ENCODE measurements at places on chromosomes 6 and 20.

DNA sequence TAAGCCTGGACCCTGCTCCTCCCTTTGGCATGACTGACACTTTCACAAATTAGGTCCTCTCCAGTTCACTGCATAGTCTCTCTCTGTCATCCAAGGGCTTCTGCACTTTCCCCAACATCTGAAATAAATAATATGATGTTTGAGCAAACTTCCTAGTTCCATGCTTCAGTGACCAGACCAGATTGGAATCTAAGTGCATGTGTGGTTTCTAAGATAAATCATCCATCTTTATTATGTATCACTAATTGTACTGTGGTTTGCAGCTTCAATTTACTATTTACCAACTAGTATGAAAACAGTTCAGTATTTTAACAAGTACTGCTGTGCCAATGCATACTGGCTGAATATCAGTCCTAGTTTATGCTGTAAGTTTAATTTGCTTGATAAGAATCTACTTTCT lies 18.7 kb downstream of the SESN1 start:
- no peak for DNase-seq

DNA sequence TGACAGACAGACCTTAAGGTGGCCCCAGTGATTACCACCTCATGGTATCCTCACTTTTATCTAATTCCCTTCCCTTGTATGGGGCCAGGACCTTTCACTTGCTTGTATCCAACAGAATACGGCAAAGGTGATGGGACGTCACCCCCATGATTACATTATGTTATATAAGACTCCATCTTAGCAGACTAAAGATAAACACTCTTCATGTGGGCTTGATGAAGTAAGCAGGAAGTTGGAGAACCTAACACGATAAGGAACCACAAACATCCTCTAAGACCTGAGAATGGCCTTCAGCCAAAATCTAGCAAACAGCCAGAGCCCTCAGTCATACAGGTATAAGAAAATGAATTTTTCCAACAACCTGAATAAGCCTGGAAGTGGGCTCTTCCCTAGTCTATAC lies 8.0 kb downstream of the SLC17A3 start:
- DNase-seq: no peak

DNA sequence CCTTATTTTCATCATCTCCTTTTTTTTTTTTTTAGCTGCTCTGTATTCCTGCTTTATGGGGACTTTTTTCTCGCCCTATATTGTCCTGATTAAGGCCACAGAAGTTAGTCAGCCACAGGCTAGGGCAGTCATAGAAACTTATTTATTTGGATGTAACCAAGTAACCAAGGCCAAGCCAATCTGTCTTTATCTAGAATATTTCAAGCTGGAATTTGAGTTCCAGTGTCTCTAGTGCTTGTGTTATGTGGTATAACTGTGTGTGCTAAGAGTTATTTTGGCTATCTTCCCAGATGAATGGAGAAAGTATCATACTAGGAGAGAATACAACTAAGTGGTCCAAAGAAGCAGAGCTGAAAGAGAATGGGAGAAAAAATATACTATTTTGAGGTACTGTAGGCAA lies 751.5 kb downstream of the CBLN4 start:
- no peak for DNase-seq

- DNase-seq: no peak
Measured at GRCh38 chr20:12957968-12958367, 50.8 kb upstream of the SPTLC3 start.

- no peak for DNase-seq
Measured at GRCh38 chr6:9554323-9554722, 860.6 kb downstream of the TFAP2A start.

DNA sequence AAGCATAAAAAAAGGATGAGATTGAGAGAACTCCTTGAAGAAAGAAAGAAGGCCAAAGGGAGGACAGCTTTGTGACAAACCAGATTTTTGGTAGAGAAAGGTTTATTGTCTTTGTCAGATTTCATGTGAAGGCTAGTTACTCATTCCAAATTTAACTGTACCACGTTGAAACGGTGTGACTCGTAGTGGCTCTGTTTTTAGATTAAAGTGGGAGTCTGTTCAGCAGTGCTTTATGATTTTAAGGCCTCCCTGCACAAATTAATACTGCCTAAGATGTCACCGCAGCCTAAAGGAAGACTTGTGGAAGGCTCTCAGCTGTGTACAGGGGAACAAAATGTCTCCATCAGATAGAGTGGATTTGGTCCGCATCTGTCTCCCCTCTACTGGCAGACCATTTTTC lies 35.9 kb downstream of the CDC40 start:
- DNase-seq: no peak

DNA sequence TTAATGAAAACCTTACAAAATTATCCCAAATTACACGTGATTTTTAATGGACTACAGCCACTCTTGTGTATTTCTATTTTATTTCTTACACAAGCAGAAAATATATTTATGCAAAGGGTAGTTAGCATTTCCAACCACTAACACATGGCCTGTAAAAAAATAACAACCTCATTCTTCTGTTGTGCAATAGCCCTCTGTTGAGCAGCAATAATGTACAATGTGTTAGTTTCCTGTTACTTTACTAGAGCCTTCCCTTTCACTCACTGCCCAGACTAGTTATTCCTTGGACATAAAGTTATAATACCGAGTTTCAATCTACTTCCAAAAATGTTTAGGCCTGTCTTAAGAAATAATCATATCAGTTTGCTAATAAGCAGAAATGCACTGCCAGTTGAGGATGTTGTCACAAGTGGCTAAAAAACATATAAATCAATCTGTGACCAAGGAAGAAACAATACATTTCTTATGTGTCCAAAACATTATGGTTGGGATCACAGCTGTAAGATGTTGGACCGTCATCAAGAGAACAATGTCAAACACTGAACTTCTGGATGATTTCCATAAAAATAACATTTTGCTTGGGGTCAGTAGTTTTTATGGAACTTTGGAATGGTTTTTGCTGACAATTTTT lies 73.6 kb upstream of the RNF146 start:
- DNase-seq: no peak

DNA sequence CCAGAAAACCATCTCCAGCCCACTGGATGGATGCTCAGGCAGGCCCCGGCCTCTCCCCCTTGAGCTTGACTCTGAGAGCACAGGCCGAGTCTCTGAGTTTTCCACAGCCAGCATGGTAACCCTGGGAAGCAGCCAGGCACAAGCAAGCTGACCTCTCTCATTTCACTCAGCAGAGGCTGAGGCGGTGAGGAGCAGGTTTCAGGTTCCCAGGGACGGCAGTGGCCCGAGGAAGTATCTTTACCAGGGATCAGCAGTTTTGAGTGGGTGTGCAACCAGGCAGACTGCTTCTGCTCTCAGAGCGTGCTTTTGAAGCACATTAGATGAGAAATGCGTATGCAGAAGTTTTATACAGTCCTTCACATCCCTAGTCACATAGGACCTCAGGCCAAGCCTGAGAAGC lies 12.6 kb downstream of the HCK start:
- no peak for DNase-seq

DNA sequence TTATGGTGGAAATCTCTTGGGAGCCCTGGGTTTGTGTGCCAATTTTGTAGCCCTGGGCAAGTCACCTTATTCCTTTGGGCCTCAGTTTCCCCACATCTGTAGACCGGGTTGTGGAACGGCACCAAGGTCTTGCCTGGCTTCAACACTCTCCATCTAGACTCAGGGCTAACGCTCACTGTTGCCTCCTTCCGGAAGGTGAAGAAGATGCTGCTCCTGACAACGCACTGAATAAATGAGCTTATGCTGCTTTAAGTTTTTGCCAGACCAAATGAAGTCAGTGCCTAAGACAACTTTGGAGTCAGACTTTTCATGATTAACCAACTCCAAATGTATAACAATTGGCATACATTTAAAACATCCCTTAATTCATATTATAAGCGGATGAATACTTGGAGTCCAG lies 53.1 kb downstream of the PSMG4 start:
- DNase-seq: no peak

GRCh38 chr20:58416835-58417234 lies 27.8 kb downstream of the VAPB start:
- no peak for DNase-seq

- no peak for DNase-seq
Measured at GRCh38 chr6:68635706-68636513, 828 bp downstream of the ADGRB3 start.

DNA sequence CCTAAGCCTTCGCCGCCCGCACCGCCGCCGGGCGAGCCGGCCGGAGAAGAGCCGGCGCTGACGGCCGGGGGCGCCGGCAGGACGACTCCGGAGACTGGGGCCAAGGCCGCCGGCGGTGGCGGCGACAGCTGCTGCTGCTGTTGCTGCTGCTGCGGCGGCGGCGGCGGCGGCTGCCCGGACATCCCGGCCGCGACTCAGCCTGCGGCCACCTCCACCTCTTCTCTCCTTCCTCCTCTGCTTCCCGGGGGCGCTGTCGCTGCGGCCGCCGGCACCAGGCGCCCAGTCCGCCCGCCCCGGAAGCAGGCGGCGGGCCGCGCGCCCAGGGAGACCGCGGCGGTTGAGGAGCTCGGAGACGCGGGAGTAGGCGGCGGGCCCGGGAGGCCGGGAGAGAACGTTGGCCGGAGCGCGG lies 307 bp downstream of the RANBP9 start:
- peak; percentile 45 for DNase-seq

DNA sequence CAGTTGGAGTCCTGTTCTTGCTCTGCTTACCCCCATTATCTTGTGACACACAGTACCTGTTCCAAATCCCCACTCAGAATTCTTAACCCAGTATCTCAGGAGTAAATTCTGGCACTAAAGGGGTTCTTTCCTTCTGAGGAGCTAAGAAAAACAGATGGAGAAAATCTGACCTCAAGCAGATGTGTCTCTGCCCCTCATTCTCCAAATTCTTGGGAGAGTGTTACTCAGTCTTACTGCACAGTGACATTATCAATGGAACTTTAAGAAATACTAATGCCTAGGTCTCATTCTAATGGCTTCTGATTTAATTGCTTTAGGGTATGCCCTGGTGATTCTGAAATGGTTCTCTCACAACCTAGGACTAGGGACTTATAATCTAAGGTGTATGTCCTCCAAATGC lies 40.6 kb upstream of the PTPRK start:
- no peak for DNase-seq

GRCh38 chr6:131966443-131966842 lies 15.3 kb upstream of the CCN2 start:
- DNase-seq: no peak

GRCh38 chr20:40322941-40323340 lies 366.1 kb downstream of the MAFB start:
- DNase-seq: no peak

GRCh38 chr6:163291622-163292021 lies 122.9 kb upstream of the QKI start:
- DNase-seq: no peak

GRCh38 chr20:62021793-62022385 lies 43.8 kb downstream of the TAF4 start:
- no peak for DNase-seq

DNA sequence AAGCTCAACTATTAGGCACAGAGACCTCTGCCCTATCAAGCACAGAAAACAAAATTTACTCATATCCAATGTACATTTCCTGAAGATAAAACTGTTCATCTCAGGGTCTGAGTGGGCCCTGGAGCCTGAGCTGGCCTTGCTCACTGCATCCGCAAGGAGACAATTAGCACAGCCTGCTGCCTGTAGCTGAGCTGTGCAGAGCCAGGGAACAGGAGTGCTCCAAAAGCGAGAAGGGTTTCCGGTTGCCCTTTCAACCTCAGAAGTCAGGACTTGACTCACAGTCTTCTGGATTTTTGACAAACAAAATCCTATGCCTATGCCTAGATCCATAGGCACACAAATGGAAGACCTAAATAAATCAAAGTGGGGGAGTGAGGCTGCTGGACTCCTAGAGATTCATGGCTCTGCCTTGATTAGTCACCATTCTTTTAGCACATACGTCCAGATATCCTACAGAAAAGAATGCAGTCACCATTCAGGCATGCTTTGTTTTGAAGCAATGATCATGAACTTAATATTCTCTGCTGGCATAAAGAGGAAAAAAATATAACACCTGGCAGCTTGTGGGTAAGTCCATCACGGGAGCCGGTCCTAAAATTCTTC lies 73.5 kb downstream of the BFSP1 start:
- no peak for DNase-seq

GRCh38 chr6:22135395-22135794 lies 161.4 kb downstream of the PRL start:
- no peak for DNase-seq

DNA sequence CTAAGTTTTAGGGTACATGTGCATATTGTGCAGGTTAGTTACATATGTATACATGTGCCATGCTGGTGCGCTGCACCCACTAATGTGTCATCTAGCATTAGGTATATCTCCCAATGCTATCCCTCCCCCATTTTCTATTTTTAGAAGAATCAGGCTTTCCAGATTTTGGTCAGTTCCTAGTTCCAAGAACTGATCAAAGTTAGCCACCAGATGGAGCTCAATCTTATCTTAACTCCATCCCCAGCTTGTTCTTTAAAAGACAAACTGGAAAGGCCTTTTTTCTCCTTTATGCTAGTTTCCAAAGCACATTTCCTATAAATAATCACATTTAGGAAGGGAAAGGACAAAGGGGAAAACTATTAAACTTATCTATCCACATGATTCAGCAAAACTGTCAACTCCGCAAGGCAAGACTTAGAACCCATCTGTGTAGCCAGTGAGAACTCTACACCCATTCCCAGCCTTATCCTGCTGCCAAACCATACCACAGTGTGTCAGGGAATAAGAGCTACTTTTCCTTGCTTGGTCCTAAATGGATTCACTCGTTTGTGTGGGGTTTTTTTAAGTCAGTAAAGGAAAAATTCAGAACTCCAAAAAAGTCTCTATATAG lies 22.8 kb upstream of the KHDC1 start:
- no peak for DNase-seq

GRCh38 chr6:88520445-88520844 lies 354.3 kb upstream of the CNR1 start:
- DNase-seq: no peak

- DNase-seq: no peak
Measured at GRCh38 chr6:55474382-55474781, 104.6 kb downstream of the HMGCLL1 start.

DNA sequence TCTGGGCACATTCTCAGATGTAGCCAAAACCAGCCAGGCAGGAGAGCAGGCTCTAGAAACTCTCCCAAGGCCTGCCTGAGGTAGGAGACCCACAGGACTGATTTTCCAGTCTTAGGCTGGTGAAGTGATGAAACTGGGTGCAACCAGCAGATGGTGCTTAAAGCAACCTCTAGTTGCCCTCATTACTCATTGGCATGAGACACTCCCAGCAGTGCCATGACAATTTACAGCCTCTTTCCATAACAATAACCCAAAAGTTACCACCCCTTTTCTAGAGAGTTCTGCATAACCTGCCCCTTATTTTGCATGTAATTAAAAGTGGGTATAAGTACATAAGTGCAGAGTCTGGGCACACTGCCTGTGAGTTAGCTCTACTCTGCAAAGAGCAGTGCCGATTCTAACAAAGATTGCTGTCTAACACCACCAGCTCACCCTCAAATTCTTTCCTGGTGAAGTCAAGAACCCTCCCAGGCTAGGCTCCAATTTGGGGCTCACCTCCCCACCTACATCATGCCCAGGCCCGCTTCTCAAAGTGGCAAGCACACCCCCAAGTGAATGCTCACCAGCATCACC lies 14.4 kb upstream of the GPR6 start:
- DNase-seq: no peak

GRCh38 chr6:33607784-33608161 lies 13.3 kb upstream of the ITPR3 start:
- no peak for DNase-seq

GRCh38 chr6:119129968-119130484 lies 51.6 kb upstream of the FAM184A start:
- DNase-seq: no peak
